ENCODE measurements at places on chromosomes 16 and 17. TPM values are rescaled to one million over a fixed set of nuclear protein-coding genes. Genes with fewer than 3 reads are reported as not detected.
A peak's percentile ranks its signal among the peaks of the same experiment; 100 is the strongest.

DNA sequence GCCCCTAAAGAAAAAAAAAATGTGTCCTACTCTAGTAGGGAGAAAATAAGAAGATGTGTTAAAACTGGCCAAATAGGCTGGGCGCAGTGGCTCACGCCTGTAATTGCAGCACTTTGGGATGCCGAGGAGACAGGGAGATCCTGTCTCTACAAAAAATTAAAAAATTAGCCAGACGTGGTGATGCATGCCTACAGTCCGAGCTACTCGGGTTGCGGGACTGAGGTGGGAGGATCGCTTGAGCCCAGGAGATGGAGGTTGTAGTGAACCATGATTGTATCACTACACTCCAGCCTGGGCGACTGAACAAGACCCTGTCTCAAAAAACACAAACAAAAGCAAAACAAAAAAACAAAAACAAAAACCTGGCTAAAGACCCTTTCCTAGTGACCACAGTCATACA is 15.9 kb downstream of the ZFHX3 start:
- DNase-seq = no peak

- DNase-seq = no peak
Observed at GRCh38 chr17:31802502-31802901, 56.5 kb downstream of the COPRS start.

- no peak for DNase-seq
Observed at GRCh38 chr16:8137606-8138005, 452.7 kb downstream of the TMEM114 start.

DNA sequence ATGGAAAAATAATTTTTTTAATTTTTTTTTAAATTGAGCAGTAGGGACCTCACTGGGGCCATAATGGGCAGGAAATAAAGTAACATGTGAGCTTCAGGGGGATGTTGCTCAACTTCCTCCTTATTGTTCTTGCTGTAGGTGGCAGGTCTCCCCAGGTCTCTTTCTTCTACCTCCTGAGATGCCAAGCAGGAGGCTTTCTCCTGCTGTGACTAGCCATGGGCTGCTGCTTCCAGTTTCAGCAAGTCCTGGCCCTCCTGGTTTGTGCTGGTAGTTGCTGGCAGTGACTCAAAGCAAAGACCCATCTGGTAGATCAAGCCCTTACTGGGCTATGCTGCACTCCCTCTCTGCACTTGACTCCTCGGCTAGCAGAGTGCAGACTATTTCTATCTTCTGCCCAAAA is 2.3 kb downstream of the DPEP2NB start:
- DNase-seq = peak; percentile 48

Gene POLG2
- total RNA-seq = 11.4 TPM
